ENCODE measurements at places on chromosomes 2 and 18. TPM values are rescaled to one million over a fixed set of nuclear protein-coding genes. Genes with fewer than 3 reads are reported as not detected.
A peak's percentile ranks its signal among the peaks of the same experiment; 100 is the strongest.

GRCh38 chr18:9707381-9708056, 582 bp upstream of the RAB31 start:
- DNase-seq, result no peak

Gene LAMA1
- polyA plus RNA-seq, result not detected

DNA sequence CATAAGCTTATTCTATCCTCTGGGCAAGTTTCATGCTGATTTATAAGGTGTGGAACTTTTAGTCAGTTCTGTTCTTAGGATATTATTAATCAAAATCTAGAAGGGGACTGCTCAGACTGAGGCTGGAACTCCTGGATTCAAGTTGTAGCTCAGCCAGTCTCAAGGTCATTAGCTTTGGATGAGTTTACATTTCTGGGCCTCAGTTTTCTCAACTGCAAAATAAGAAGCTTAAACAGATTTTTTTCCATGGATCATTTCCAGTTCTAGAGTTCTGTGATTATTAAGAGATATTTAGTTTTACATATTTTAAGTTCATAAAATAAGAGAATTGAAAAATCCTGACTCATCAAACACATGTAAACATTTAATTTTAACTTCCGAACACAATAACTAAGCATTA, 442.5 kb upstream of the PKDCC start:
- no peak for DNase-seq

- no peak for DNase-seq
Observed at GRCh38 chr2:237886685-237887481, 27.5 kb downstream of the RAMP1 start.

DNA sequence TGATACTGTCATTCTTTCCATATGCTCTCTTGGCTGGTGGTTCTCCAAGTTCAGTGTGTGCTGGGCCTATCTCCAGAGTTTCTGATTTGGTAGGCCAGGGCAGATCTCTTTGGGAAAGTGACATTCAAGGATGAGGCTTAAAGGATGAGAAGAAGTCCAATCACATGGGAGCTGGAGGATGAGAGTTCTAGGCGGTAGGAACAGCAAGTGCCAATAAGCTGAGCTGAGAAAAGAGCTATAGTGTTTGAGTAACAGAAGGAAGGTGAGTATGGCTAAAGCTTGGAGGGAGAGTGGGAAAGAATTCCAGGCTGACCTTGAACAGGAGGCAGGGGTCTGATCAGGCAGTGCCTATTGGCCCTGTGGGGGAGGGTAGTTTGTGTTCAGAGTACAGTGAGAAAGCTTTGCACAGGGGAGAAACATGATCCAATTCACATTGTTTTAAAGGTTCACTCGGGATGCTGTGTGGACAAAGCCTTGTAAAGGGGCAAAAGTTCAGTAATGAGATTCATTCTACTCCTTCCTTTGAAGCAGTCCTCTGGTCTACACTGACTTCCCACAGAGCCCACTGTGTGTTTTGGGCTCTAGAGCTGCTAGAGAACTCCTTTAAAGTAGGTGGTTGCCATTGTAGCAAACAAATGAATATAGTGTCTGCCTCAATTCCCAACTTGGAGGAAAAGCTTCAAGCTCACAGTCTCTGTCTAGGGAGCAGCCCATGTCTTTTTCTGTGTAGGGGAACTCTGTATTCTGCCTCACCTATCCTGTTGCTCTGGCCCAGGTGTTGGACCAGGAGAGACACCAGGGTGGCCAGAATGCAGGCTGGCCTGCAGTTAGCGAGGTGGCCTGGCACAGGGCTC, 81.8 kb downstream of the FASTKD2 start:
- no peak for DNase-seq

Gene C2orf92
- 1.1 TPM for polyA plus RNA-seq

- DNase-seq, result no peak
Observed at GRCh38 chr2:3192920-3193319, 184.7 kb downstream of the EIPR1 start.

Gene CAVIN2
- polyA plus RNA-seq, result 13.8 TPM

DNA sequence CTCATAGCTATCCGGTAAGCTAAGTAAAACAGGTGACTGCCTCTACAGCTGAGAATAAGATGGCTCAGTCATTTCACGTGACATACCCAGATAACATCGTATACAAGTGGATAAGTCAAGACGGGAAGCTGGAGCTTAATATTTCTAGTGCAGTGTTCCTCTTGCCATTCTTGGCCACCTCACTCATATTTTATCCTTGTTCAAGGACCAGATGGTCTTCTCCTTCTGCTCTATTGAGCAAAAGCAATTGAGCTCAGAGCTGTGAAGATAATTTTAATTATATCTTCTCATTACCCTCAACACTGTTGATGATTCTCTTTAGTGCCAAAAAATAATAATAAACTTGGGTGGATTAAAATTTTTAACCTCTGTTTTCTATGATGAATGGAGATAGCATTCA, 201.1 kb downstream of the DCC start:
- DNase-seq, result no peak

- DNase-seq, result no peak
Observed at GRCh38 chr2:219561179-219562048, 9.9 kb downstream of the OBSL1 start.

DNA sequence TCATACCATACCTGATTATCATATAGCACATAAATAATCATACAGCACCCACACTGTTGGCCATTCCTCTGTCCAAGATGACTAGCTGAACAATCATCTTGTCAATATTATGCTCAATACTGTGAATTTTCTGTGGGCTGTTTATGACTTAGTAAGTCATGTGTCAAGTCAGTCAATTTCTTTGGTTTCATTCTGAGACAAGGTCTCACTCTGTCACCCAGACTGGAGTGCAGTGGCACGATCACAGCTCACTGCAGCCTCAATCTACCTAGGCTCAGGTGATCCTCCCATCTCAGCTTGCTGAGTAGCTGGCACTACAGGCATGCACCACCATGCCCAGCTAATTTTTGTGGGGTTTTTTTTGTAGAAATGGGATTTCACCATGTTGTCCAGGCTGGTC, 5.7 kb downstream of the MCM6 start:
- DNase-seq, result no peak

Gene SCN1A
- polyA plus RNA-seq, result not detected

GRCh38 chr2:205792908-205793307, 110.6 kb downstream of the NRP2 start:
- DNase-seq, result no peak

Gene C2orf80
- not detected for polyA plus RNA-seq

DNA sequence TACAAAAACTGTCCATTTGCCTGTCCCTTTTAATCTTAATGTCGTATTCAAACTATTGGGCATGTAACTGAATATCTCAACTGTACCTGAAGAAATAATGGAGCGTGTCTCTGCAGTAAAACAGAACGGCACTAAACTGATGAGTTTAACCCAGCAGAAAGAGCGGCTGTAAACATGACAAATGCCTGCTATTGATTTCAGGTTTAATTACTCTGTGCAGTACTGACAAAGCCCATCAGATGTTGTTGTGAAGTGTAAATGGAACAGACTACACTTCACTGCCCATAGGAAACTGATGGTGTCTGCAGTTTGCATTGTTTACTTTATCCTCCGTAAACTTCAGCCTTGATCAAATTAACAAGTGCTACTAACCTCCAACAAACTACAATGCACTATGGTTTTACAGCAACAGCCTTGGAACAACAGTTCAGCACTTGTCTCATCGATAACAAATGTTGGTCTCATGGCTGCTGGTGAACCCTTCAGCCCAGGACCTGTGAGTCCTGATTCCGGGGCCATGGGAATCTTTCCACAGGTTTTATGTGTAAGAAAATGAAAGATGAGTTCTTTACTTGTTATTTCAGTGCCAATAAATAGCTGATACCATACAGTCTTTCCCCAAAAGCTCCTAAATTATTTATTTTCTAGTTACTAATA, 316.5 kb downstream of the CCDC178 start:
- no peak for DNase-seq

Gene ATOH8
- 20.0 TPM for polyA plus RNA-seq

- DNase-seq, result peak; percentile 52
Observed at GRCh38 chr2:223943561-223944008, 1.6 kb downstream of the WDFY1 start.

GRCh38 chr2:33453905-33454479, 22.5 kb upstream of the RASGRP3 start:
- no peak for DNase-seq

Gene SYT4
- polyA plus RNA-seq, result not detected

Gene CTAGE1
- not detected for polyA plus RNA-seq

DNA sequence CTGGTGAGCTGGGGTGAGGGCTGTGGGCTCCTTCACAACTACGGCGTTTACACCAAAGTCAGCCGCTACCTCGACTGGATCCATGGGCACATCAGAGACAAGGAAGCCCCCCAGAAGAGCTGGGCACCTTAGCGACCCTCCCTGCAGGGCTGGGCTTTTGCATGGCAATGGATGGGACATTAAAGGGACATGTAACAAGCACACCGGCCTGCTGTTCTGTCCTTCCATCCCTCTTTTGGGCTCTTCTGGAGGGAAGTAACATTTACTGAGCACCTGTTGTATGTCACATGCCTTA, 10.5 kb downstream of the PROC start:
- DNase-seq, result no peak

Gene UBR3
- 11.0 TPM for polyA plus RNA-seq

- DNase-seq, result no peak
Observed at GRCh38 chr18:3333721-3334386, 71.9 kb downstream of the MYL12B start.

- DNase-seq, result no peak
Observed at GRCh38 chr18:6413579-6414117, 1.1 kb downstream of the L3MBTL4 start.

Gene RTKN
- 20.1 TPM for polyA plus RNA-seq

Gene ST6GAL2
- 23.9 TPM for polyA plus RNA-seq

- DNase-seq, result no peak
Observed at GRCh38 chr2:127887776-127888130, 2.0 kb upstream of the AMMECR1L start.

DNA sequence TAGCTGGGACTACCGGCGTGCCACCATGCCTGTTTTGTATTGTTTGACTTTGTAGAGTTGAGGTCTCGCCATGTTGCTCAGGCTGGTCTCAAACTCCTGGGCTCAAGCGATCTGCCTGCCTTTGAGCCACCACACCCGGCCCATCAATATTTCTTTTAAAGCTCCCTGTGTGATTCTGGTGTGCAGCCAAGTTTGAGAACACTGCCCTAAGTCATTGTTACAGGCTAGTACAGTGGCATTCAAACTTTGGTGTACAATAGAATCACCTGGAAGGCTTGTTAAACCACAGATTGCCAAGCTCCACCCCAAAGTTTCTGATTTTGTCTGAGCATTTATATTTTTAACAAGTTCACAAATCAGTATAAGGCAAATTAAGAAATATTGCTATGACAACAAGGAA, 99.9 kb downstream of the RBBP8 start:
- no peak for DNase-seq
